ENCODE measurements at places on chromosomes 2 and 18.

GRCh38 chr2:129728035-129728972 lies 251.2 kb upstream of the RAB6C start:
- DNase-seq, result no peak

GRCh38 chr18:71398531-71398930 lies 1109.7 kb downstream of the SOCS6 start:
- DNase-seq, result peak; percentile 13

- no peak for DNase-seq
Observed at GRCh38 chr2:237907144-237907543, 47.7 kb downstream of the RAMP1 start.

DNA sequence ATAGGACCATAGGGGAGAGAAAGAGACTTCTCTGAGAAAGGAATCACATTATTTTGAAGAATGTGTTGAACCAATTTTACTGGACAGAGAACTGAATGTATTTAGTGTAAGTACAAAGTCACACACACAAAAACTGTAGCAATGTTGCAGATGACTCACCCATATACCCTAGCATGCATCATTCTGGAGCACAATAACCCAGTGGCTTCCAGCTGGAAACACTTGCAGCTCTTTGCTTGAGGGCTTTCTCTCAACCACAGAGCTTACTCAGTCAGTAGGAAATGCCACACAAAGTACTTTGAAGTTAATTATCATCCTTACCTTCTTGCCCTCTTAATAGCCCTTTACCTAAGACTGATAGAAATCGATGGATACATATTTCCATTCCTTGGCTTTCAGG lies 760.0 kb upstream of the FSHR start:
- DNase-seq, result peak; percentile 77

- DNase-seq, result peak; percentile 66
Observed at GRCh38 chr2:54635554-54636152, 87.8 kb upstream of the EML6 start.

DNA sequence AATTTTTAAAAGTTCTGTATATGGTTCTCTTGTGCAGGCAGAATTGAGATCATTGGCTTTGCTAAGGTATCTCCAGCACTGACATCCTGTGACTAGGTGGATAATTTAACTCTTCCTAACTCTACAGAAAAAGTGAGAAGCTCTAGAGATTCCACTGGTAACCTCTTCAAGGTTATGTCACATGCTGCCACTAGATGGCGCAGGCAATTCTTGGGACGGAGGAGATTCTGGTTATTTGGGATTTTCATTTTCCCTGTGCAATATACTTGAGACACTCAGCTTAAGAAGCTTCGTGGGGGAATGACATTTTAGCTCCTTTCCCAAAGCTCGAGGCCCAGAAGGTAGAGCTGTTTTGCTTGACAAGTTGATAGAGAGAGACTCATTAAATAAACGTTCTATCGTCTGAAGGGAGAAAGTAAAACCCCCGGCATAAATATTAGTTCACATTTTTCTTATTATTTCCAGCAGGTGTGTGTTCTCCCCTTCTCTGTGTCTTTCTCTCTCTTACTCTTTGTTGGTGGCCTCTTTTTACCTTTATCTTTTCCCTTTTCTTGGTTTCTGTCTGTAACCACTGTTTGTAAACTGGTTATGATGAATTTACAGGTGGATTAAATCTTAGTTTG lies 26.6 kb upstream of the LANCL1 start:
- peak; percentile 40 for DNase-seq

DNA sequence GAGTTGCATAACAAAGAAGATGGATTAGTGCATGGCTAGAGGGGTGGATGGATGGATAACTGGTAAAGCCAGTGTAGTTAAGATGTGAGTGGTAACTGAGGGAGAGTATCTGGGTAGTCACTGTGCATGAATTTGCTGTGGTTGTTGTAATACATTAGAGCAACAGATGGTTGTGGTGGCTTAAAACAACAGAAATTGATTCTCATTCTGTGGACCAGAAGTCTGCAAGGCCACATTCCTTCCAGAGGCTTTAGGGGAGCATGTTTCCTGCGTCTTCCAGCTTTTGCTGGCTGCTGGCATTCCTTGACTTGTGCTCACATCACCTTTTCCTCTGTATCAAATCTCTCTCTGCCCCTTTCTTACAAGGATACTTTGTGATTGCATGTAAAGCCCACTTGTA lies 155.4 kb downstream of the ASB1 start:
- DNase-seq, result peak; percentile 75
